ENCODE measurements at places on chromosomes 13 and 19.

DNA sequence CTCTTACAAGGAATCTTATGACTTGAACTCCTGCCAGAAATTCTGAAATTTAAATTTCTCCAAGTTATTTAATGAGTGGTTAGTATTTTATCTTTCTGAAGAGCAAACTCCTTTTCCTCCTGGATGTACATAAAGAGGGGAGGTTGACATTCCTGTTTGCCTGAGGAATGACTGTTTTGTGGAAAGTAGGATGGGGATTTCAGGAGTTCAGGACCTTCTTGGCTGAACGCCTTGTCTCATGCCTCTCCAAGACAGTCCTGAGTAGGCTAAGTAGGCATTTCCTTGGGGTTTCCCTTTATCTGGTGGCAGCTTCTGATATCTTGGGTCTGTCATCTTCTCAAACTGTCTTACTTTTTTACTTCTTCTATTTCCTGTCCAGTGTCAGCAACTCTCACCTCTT lies 356.6 kb downstream of the TDRD3 start:
- DNase-seq, result no peak

GRCh38 chr13:98443329-98443728 lies 133.6 kb downstream of the STK24 start:
- DNase-seq, result peak; percentile 55

GRCh38 chr13:86710896-86711295 lies 911.7 kb upstream of the SLITRK6 start:
- no peak for DNase-seq

DNA sequence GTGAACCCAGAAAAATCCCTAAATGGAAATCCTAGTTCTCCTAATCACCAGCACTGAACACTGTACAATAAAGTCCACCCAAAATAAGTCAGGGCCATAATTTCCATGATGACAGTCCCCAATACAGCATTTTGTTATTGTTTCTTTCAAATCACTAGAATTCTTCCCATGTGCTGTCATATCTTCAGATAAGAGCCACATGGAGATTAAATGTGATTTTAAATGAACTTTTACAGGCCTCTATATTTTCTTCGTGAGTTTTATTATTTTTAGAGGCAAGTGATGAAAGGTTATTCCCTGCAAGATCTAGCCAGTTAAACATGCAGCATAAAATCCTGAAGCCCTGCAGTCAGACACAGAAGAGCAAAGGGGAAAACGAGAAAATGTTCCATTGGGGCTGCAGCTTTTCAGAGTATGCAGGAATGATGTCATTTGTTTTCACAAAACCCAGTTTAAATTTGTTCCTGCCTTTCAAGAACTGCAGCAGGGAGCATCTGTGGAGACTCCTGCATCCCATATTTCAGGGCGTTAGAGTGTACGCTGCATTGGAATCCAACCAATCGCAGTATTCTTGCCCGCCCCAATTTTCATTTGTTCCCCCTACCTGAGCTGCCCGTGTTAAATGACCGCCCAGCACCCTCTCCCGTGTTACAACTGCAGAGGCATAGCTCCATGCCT lies 167.2 kb upstream of the KLF12 start:
- DNase-seq, result peak; percentile 31

DNA sequence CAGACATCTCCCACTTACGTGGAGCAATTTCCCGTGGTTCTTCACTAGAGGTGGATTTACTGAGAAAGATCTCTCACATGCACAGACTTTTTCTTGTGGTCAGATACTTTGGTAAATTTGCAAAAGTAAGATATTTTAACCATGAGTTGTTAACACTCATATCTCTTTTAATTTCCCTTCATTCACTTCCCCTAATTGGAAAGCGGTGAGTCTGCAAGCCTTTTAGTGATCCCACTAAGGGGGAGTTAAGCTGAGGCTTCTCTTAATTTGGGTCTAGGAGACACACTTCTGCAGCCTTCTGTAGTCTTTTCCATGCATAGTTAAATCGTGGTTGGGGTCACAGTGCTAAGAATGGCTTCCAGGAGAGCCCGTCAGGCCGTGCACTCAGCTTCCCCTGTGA lies 30.7 kb upstream of the SERPINE3 start:
- DNase-seq, result no peak

- DNase-seq, result peak; percentile 74
These were observed 85.9 kb downstream of the MBNL2 start for GRCh38 chr13:97307882-97308624.

DNA sequence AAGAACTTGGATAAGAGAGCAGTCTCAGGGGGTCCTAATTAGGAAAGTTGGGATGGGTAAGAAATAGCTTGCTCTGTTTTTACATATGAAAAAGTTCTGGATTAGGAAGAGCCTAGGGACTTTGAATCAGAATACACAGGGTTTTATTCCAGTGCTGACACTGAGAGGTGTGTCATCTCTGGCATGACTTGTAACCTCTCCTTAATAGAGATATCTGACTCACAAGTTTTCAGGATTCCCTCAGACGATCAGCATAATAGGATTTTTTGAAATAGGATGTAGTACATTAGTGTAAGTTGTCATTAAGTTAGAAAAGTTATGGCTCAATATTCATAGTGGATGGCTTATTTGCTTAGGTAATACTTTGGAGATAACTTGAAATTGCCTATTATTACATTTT lies 555.2 kb upstream of the MIR17HG start:
- no peak for DNase-seq

DNA sequence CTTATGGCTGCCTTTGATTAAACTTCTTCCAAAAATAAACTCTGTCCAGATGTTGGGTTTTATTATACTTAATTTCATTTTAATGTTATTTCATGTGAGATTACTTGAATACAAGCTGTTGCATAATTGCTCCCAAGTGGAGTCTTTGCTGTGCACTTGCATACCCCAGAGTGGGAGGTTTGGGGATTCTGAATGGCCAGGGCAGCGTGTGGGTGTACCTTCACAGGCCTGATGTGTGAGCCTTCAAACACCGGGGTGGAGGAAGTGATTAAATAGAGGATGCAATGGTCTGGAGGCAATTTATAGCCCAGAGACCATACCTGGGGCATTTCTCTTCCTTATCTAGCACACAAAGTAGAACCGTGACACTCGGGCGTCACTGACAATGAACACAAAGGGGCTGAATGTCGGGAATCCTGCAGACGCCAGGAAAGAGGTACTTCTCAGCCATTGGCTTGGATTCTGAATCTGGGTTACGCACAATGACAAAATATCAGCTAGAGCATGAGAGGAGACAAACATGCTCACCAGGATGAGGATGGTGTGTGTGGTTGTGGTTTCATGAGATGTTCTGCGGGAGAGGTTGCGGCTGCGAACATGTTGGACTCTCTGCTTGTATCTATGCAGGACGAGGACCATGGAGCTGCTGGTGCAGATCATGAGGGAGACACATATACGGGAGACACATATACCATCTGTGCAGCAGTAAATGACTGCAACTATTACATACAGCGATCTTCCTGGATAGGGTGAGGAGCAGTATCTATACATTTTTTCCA lies 7.1 kb upstream of the LILRA5 start:
- DNase-seq, result no peak

Data from astrocyte of the spinal cord (primary cell).